Nephron progenitor cell (in vitro differentiated cells): ENCODE measurements at places on chromosomes 3 and 15.
A peak's percentile ranks its signal among the peaks of the same experiment; 100 is the strongest.

DNA sequence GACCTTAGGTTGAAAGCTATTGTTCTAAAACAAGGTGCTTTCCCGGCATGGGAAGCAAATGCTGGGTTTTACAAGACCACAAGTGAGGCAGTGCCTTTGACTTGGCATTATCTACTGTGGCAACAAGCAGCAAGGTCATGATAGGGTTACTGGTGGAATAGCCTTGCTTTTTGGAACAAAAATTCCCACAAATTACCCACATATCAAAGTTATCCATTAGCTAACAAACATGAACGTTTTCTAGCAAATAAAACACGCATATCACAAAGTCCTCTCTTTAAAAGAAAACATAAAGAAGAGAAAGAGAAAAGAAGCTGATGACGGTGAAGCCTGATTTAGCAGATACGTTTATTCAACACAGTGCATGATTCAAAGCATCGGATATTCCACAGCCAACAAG, 57.6 kb downstream of the SETMAR start:
- H3K27me3 ChIP-seq = peaks cover 3% of the 10 kb centered on the region
- H3K4me3 ChIP-seq = no peak overlapping the region
- no peak for DNase-seq
- H3K36me3 ChIP-seq = peaks cover 32% of the 10 kb centered on the region
- H3K4me1 ChIP-seq = peaks cover 44% of the 10 kb centered on the region

- no peak overlapping the region for H3K27ac ChIP-seq
- no peaks in the 10 kb centered on the region for H3K27me3 ChIP-seq
- peaks cover 11% of the 10 kb centered on the region for H3K36me3 ChIP-seq
- H3K4me1 ChIP-seq = no peaks in the 10 kb centered on the region
- DNase-seq = no peak
These were observed 13.3 kb upstream of the LMAN1L start for GRCh38 chr15:74799255-74799855.

DNA sequence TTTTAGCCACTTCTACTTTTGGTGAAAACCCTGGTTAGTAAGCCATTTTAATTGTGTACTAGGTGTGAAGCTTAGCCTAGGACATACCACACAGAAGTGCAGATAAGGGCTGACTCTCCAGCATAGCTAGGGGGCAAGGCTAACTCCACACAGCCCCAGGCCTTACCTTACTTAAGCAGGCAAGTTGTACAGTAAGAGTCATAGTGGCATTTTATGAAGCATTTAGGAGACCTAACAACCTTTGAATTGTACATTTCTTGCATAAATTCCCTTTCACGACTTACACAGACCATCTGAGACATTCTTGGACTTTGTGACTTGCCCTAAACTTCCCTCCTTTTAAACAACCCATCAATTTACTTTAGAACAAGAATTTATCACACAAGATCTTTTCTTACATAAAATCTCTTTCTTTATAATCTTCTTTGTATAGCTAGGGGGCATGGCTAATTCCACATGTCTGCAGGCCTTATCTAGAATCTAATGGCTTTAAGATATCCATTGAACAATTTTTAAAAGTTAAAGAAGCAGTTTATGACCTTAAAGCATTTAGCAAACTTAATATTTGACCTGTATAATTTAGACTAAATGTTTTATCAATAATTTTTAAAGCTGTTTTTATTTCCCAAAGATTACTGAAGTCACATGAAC, 18.7 kb upstream of the SKIL start:
- no peak overlapping the region for H3K4me3 ChIP-seq
- no peak for DNase-seq
- H3K27ac ChIP-seq = no peak overlapping the region
- peaks cover 6% of the 10 kb centered on the region for H3K36me3 ChIP-seq
- H3K27me3 ChIP-seq = no peaks in the 10 kb centered on the region
- H3K4me1 ChIP-seq = no peaks in the 10 kb centered on the region

DNA sequence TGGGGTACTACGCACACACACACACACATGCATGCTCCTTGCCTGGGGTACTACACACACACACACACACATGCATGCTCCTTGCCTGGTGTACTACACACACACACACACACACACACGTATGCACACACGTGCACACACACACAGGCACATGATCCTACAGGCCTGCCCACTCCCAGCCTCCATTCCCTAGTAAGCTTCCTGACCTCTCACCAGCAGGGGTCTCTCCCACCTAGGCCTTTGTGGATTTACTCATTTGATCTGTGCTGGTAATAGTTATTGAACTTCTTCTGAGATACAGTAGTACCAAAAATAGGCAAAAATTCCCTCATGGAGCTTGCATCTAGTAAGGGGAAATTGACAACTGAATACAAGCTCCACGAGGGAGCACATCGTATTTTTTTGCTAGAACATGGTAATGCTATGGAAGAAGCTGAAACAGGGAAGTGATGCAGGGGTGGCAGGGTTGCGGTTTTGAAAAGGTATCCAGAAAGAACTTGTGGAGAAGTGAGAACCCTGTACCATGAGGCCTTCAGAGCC, 19.1 kb downstream of the TTC21A start:
- no peak overlapping the region for H3K4me3 ChIP-seq
- peak; percentile 38 for DNase-seq
- H3K27ac ChIP-seq = no peak overlapping the region
- H3K36me3 ChIP-seq = peaks cover 9% of the 10 kb centered on the region
- H3K27me3 ChIP-seq = no peaks in the 10 kb centered on the region

DNA sequence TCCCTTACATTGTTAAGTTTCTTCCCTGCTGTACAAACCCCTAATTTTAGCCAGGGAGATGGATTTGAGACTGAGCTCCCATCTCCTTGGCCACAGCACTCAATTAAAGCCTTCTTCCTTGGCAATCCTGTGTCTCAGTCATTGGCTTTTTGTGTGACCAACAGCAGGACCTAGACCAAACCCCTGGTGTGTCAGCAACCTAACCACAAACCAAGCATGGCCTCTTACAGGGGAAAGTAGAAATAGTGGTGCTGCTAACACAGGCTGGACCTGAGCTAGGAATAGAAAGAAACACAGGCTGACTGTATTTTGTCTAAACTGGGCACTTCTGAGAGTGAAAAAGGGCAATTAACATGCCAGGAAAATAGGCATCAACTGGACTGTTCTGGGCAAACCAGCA, 37.9 kb downstream of the PPCDC start:
- H3K36me3 ChIP-seq = peaks cover 18% of the 10 kb centered on the region
- H3K4me1 ChIP-seq = peaks cover 35% of the 10 kb centered on the region
- no peak overlapping the region for H3K4me3 ChIP-seq
- no peak for DNase-seq

DNA sequence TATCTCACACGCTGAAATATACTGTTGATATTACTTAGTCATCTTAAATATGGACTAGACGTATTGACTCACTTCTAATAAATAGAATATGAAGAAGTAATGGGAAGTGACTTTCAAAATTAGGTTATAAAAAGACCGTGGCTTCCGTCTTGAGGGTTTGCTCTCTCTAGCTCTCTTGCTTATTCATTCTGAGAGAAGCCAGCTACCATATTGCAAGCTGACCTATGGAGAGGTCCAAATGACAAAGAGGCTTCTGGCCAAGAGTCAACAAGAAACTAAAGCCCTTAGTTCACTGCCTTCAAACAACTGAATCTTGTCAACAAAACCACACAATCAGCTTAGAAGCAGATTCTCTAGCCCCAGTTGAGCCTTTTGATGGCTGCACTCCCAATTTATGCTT, 46.1 kb downstream of the SLC9C1 start:
- H3K27ac ChIP-seq = no peak overlapping the region
- H3K4me1 ChIP-seq = no peaks in the 10 kb centered on the region
- H3K36me3 ChIP-seq = no peaks in the 10 kb centered on the region
- no peak overlapping the region for H3K4me3 ChIP-seq
- no peak for DNase-seq
- H3K27me3 ChIP-seq = no peaks in the 10 kb centered on the region

DNA sequence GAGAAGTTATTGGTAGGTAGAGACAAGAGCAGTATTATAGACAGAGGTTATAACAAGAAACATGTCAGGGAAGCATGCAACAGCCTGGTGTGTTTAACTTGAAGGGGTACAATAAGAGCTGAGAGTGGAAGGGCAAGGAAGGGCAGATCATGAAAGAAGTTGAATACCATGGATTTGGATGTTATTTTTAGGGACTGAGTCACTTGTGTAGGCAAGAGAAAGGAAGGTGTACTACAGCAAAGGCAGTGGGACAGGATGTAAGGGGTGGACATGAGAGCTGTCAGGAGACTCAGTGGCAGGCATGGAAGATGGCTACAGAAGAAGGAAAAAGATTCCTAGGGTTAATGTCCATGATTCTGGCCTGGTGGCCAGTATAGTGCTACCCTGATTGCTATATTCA, 66.4 kb downstream of the TFG start:
- no peaks in the 10 kb centered on the region for H3K36me3 ChIP-seq
- H3K4me1 ChIP-seq = no peaks in the 10 kb centered on the region
- no peak overlapping the region for H3K4me3 ChIP-seq
- peaks cover 6% of the 10 kb centered on the region for H3K27me3 ChIP-seq

GRCh38 chr3:15159501-15160136, 46.4 kb upstream of the CAPN7 start:
- no peak overlapping the region for H3K27ac ChIP-seq
- H3K36me3 ChIP-seq = no peaks in the 10 kb centered on the region
- DNase-seq = no peak
- no peak overlapping the region for H3K4me3 ChIP-seq
- peaks cover 50% of the 10 kb centered on the region for H3K27me3 ChIP-seq
- no peaks in the 10 kb centered on the region for H3K4me1 ChIP-seq

DNA sequence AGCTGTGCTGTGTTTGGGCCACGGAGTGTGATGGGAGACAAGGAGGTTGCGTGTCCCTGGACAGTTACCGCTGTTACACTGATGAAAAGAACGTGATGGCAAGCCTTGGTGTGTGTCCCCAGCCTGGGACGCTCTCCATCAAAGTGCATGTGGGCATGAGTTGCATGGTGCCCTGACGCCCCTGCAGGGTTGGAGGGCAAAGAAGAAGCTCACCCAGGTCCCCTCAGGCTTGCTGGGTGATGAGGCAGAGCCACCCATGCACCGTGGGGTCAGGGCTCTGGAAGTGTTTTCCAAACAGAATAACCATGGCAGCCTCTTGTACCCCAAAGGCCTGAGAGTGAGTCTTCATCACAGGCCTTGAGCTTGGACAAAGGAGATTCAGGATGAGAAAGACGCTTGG, 189.2 kb downstream of the ATP10A start:
- H3K4me3 ChIP-seq = no peak overlapping the region
- H3K27me3 ChIP-seq = peaks cover 9% of the 10 kb centered on the region
- peaks cover 70% of the 10 kb centered on the region for H3K4me1 ChIP-seq
- no peak for DNase-seq

GRCh38 chr3:43077707-43078106, 28.2 kb downstream of the POMGNT2 start:
- H3K4me1 ChIP-seq = no peaks in the 10 kb centered on the region
- no peak for DNase-seq
- no peak overlapping the region for H3K27ac ChIP-seq

- DNase-seq = no peak
- peaks cover 11% of the 10 kb centered on the region for H3K4me1 ChIP-seq
- H3K27ac ChIP-seq = peak overlapping the region; percentile 49
- no peaks in the 10 kb centered on the region for H3K36me3 ChIP-seq
- H3K4me3 ChIP-seq = no peak overlapping the region
- peaks cover 2% of the 10 kb centered on the region for H3K27me3 ChIP-seq
These were observed 1287.2 kb downstream of the NSUN3 start for GRCh38 chr3:95350049-95350448.

GRCh38 chr3:139327861-139328260, 16.0 kb upstream of the MRPS22 start:
- H3K4me3 ChIP-seq = no peak overlapping the region
- peaks cover 50% of the 10 kb centered on the region for H3K27me3 ChIP-seq
- DNase-seq = no peak
- H3K36me3 ChIP-seq = no peaks in the 10 kb centered on the region
- H3K27ac ChIP-seq = no peak overlapping the region
- H3K4me1 ChIP-seq = peaks cover 16% of the 10 kb centered on the region

GRCh38 chr3:186790261-186790981, 7.0 kb downstream of the EIF4A2 start:
- peaks cover 28% of the 10 kb centered on the region for H3K4me1 ChIP-seq
- H3K27me3 ChIP-seq = no peaks in the 10 kb centered on the region
- no peak overlapping the region for H3K4me3 ChIP-seq
- H3K27ac ChIP-seq = peak overlapping the region; percentile 38
- DNase-seq = no peak
- peaks cover 67% of the 10 kb centered on the region for H3K36me3 ChIP-seq

DNA sequence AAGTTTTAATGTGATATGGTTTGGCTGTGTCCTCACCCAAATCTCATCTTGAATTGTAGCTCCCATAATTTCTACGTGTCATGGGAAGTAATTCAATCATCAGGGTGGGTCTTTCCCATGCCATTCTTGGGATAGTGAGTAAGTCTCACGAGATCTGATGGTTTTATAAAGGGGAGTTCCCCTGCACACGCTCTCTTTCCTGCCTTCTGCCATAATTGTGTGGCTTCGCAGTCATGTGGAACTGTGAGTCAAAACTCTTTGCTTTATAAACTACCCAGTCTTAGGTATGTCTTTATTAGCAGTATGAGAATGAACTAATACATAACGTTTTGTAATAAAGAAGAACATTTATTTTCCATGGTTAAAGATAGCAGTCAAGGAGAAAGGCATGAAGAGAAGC, 39.2 kb upstream of the GOLIM4 start:
- H3K4me1 ChIP-seq = no peaks in the 10 kb centered on the region
- H3K36me3 ChIP-seq = no peaks in the 10 kb centered on the region
- H3K27me3 ChIP-seq = peaks cover 11% of the 10 kb centered on the region

GRCh38 chr15:68821190-68821840, 620 bp upstream of the ANP32A start:
- no peak for DNase-seq
- H3K4me1 ChIP-seq = peaks cover 36% of the 10 kb centered on the region
- H3K36me3 ChIP-seq = peaks cover under 1% of the 10 kb centered on the region
- H3K27me3 ChIP-seq = peaks cover 3% of the 10 kb centered on the region

GRCh38 chr15:99123713-99124451, 19.0 kb downstream of the SYNM start:
- H3K4me1 ChIP-seq = peaks cover 60% of the 10 kb centered on the region
- peaks cover 15% of the 10 kb centered on the region for H3K36me3 ChIP-seq
- peaks cover 2% of the 10 kb centered on the region for H3K27me3 ChIP-seq
- no peak overlapping the region for H3K4me3 ChIP-seq
- peak overlapping the region; percentile 42 for H3K27ac ChIP-seq

- peak overlapping the region; percentile 65 for H3K4me3 ChIP-seq
- H3K4me1 ChIP-seq = peaks cover 98% of the 10 kb centered on the region
- peaks cover 34% of the 10 kb centered on the region for H3K36me3 ChIP-seq
- no peaks in the 10 kb centered on the region for H3K27me3 ChIP-seq
- DNase-seq = no peak
These were observed 32.3 kb downstream of the VGLL4 start for GRCh38 chr3:11611341-11611799.

DNA sequence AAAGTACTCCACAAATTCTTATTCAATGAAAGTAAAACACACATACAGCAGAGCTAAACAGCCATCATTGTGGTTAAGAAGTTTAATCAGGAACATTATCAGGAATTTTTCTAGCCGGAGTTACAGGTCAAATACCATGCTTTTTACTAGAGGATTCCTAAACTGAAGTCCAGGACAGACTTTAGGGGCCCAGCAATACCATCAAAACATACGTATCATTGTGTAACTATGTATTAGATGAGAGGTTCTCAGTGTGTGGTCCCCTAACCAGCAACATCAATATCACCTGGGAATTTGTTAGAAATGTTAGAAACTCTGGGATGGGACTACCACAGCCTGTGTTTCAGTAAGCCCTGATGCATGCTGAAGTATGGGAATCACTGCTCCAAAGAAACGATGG, 404.2 kb upstream of the IL12A start:
- peaks cover 13% of the 10 kb centered on the region for H3K4me1 ChIP-seq
- peaks cover 6% of the 10 kb centered on the region for H3K27me3 ChIP-seq
- no peak overlapping the region for H3K27ac ChIP-seq
